ENCODE measurements at places on chromosomes 2 and 18.
A peak's percentile ranks its signal among the peaks of the same experiment; 100 is the strongest.

DNA sequence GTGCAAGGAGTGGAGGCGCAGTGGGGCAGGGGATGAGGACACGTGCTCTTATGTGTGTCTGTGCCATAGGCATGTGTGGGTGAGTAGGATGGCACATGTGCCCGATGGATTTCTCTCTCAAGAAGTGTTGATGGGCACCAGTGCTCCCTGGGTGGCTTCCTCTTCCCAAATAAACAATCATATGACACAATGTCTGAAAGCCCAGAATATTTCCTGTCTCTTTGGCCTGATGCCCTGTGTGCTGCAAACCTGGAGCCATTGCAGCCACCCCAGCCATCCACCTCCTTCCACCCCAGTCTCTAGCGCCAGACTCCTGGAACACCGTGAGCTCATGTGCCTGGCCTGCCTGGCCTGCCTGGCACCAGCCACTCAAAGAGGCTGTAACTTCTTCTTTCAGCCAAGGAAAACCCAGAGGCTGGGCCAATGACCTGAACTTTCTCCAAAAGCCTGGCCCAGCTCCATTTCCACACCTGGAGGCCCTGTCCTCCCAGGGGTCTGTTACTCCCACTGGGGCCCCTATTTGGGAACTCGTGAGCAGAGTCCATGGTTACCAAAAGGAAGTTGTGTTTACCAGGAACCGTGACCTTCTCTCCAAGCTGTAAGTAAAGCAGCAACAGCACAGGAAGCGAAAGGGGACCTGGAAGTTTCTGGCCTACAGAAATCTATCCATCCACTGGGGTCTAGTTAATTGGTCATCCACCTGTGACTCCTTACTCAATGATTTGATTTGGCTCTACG, 9.5 kb upstream of the ZBTB7C start:
- no peak for DNase-seq

DNA sequence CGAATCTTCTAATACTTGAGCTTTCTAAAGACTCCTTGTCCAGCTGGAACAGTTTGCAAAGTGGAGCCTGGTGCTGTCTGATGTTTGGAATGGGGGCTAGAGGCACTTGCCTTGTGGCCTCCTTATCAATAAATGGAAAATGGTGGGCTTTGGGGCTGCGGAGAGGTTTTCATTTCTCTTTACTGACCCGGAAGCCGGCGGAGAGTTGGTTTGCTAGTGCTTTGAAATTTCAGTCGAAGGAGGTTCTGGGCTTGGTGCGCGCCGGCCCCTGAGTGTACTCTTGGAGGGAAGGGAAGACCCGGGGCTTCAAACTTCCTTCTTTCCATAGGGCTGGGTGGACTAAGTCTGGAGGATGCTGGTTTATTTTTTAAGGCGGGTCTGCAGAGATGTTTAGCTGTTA, 714 bp downstream of the RPIA start:
- DNase-seq: peak; percentile 27

DNA sequence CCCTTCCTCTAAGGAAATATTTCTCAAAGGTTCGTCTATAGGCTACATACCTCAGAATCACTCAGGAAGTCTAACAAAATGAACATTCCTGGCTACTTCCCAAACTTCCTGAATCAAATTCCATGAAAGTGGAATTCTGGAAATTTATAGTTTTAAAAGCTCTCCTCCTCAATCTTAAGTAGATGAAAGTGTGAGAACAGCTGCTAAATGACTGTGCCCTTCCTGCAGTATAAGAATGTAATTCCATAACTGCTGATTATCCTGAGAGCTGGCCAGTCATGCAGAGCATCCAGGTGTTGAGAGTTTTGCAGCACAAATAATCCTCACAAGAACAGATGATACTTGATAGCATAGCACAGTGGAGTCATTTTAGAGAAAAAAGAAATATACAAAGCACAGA, 265.0 kb downstream of the KCNJ3 start:
- DNase-seq: no peak

DNA sequence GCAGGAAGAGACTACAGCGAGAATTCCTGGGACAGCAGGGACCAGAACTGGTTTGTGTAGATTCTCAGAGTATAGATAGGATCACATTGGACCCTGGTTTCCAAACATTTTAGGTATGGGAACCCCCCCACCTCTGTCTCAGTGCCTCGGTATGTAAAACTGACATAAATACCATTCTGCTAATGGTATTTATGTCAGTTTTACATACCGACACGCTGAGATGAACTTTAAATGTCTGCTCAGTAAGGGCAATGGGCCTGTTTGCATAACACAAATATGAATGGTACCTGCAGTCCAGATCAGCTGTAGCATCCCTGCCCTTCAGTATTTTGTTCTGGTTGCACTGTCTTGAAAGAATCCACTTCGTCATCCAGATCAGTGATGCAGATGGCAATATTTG, 73.2 kb downstream of the WDSUB1 start:
- DNase-seq: no peak

DNA sequence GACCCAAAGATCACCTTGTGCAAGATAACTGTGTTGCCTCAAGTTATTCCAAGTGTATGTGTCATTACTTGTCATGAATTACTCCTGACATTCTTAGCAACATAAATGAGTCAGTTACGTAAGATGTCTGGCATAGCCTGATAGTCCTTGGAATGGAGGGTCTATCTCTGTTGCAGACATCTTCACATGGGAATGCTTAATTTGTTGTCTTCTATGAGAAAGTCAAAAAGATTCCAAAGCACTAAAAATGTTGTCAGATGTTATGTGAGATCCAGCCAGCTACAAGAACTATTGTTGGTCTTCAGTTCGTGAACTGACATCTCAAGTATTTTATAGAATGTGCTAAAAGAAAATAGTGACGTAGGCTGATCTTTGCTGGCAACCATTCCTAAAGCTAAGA, 178.2 kb upstream of the RASGRP3 start:
- no peak for DNase-seq

- DNase-seq: no peak
Measured at GRCh38 chr18:49638209-49638785, 76.4 kb downstream of the LIPG start.

- DNase-seq: peak; percentile 21
Measured at GRCh38 chr2:96262306-96262705, 3.5 kb downstream of the TMEM127 start.

- DNase-seq: no peak
Measured at GRCh38 chr2:173149491-173149890, 73.8 kb downstream of the MAP3K20 start.

Data from AG08396 (cell line).